ENCODE measurements at places on chromosomes 2 and 18.

DNA sequence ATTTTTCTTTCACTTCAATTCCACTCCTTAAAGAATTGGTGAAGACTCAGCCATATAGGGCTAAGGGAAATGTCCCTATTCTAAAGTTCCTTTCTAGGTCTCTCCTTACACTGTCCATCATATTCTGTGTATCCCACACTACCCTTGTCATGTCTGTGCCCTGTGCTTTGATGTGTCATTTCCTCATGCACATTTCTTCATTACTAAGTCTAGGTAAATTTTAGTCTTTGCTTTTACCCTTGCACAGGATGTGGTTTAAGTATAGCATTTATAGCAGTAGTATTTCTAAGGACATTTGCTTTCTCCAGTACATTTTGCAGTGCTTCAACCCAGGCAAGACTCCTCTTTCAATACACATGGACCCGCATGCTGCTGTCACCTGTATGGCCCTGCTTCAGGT is 221.5 kb upstream of the ACVR2A start:
- no peak for DNase-seq

DNA sequence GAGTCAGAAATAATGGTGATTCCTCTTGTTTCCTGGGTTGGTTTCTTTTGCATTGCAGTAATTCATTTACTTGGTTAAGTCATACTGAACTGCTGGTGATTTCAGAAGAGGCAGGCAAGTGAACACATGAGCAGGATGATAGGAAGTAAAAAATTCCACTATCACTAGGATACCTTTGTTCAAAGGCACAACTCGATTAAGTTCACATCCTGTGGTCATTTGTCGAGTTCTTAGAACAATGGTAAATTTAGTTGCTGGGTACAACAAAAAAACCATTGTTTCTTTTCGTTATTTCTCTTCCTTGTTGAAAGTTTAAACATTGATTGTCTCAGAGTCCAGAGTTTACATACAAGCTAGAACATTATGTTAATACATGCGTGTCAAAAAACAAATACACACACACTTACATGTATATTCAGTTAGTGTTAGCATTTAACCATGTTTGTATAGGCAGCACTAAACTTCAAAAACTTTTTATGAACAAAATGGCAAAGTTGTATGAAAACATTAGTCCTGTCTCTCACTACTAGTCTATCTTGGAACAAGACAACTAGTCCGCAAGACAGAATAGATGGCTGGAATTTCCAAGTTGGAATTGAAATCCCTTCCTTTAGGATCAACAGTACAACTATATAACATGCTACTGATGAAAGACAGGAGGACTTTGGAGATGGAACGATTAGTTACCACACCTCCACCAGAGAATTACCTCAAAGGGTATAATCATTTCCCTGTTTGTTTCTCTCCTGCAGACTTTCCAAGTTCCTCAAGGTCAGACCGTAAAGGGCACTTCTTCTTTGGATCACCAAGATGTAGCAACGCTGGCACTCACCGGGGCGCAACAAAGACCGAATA is 26.2 kb downstream of the STK39 start:
- no peak for DNase-seq

DNA sequence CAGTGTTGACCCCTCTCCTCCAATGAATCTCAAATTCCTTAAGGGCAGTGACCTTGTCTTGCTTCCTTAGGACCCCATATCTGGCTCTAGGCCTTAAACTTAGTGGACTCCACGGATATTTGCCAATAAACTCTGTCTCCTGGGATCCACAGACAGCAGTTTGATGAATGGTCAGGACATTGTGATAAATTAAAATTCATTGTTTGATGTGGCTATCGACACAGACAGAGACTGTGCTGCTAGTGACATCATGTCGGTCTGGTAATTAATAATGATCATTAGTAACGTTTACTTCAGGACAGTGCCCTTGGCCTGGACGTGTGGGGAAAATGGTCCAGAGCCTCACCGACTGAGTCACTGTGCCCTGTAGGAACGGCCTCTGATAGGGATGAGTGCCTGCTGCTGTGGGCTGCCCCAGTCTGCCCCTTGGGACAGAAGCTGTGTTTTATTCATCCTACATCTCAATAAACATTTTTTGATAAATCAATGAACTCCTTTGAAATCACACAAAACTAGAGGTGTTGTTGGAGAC is 5.2 kb upstream of the SLC35F6 start:
- no peak for DNase-seq

- DNase-seq, result no peak
Observed at GRCh38 chr2:226168496-226169160, 631.0 kb downstream of the IRS1 start.

DNA sequence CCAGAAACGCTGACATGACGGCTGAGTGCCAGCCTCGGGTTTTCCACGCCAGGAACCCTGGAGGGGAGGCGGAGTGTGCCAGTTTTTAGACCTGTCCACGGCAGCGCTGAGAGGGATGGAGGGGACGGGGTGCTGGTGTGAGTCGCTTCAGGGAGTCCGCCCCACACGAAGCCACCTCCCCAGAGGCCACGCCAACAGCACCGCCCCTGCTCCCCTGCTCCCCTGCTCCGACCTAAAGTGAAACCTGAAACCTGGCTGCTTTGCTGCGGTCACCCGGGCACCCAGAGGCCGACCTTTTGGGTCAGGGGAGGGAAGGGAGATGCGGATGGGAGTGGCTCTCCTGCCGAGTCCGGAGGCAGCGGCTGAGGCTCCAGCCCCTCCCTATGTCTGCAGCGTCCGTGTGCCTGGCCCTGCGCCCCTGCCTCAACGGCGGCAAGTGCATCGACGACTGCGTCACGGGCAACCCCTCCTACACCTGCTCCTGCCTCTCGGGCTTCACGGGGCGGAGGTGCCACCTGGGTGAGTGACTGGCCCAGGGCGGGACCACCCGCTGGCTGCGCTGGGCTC is 38.1 kb downstream of the SNED1 start:
- DNase-seq, result no peak
